Lung microvascular endothelial cell (primary cell): ENCODE measurements at places on chromosomes 11 and 22.

DNA sequence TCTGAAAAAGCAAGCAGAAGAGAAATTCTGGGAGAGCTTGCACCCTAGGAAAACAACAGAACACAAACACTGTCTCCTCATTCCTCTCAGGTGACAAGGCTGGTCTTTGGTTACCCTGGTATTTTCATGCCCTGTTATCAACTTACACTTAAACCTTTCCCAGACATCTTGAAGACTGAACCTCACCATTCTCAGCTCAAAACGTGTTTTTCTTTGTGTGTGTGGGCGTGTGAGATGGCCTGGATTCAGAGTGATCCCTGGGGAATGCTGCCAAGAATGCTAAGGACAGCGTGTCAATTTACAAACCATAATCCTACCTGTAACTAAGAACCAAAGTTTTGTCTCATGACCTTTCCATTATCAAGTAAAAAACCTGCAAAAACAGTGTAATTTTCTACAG, 33.3 kb downstream of the ELF5 start:
- DNase-seq, result no peak

DNA sequence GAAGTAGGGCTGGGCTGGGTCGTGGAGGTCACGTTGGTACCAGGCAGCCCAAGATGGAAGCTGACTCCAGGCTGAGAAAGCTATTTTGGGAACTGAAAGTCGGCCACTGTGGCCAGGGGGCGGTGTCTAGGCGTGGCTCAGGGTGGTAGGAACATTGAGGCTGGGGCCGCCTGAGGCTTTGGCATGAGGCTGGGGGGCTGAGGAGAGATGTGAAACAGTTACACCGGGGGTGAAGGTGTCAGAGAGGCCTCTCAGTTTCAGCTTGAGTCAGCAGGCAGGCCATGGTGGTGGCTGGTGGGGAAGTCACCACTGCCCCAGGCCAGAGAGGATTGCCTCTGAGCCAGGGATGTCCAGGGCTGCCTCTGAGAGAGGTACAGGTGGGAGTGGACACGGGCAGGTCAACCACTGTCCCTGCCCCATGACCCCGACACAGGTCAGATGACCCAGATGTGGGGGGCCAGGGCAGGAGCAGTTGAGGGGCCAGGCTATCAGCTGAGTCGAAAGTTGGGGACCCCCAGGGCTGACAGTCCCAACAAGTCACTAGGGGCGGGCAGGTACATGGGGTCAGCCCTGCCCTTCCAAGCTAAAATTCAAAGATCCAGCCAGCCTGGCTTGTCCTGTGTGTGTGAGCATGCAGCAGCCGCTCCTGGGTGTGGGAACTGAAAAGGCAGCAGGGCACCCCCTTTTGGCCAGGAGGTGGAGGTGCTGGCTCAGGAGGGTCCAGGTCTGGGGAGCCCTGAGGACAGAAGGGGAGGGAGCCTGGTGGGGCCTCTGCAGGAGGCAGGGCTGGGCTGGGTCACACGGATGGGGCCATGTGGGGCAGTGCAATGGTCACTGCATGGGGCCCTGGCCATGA, 7.2 kb downstream of the KCNK7 start:
- DNase-seq, result peak; percentile 77

DNA sequence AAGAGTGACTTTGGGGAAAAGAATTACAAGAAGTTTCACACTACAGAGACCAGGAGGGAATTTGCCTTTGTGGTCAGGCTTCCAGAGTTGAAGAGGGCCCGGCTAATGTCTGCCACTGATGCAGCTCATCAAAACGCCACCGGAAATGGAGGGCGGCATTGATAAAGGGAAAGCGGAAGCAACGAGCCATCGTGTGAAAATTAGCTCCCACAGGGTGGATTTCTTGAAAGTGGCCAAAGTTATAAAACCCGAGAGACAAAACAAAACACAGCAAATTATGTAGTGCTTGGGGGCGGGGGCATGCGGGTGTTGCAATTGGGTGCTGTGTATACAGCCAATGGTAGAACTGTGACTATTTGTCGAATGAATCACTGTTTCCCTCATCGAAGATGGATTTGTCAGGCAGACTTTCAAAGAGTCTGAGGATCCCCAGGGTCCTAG, 113.0 kb downstream of the ADAMTS15 start:
- no peak for DNase-seq

- DNase-seq, result no peak
These were observed 37.9 kb downstream of the TST start for GRCh38 chr22:36981247-36981775.

DNA sequence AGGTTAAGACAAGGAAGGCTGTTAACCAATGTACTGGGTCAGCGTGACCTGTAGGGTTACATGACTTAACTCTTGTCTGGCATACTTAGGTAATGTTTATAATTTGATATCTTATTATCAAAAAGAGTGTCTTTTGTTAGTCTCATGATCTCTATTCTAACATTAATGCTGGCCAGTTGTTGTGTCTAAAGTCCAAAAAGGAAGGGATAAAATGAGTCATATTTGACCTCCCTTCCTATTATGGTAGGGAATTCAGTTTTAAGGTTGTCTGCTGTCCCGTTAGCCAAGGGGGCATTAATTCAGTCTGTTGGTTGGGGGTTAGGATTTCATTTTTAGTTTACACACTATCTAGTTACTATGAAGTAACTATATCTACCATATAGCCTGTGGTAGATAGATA, 364.0 kb downstream of the GRM5 start:
- peak; percentile 2 for DNase-seq

GRCh38 chr11:42114927-42115326, 655.5 kb upstream of the LRRC4C start:
- no peak for DNase-seq

GRCh38 chr11:94525546-94526324, 13.5 kb downstream of the C11orf97 start:
- DNase-seq, result no peak

DNA sequence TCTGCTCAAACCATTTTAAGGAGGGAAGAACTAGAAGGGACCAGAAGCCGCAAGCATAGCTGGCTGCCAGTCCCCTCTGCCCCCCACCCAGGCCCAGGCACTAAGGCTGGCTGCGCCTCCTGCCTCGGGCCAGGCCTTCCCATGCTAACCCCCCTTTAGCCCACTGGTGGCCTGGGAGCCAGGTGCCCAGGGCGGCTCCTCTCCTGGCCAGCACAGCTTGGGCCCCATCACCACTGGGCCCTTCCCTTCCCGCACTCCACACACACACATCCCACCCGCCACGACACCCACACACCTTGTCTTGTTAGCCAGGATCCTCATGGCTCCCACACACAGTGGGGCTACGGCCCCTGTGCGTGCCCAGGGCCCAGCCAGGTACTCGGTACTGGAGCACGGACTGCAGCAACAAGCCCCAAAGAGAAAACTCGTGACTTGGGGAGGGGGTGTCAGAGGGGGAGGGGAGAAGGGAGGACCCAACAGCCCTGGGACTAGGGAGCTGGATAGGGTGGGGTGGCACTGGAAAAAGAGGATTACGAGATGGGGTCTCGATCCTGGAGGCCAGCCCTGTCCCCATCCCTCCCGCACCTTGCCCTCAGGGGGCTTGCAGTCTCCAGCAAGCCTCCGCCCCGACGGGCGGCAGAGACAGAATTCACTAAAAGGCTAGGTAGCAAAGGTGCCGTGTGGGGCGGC, 16.0 kb downstream of the BCL9L start:
- no peak for DNase-seq

GRCh38 chr11:61119571-61119970, 17.3 kb downstream of the CD5 start:
- no peak for DNase-seq

DNA sequence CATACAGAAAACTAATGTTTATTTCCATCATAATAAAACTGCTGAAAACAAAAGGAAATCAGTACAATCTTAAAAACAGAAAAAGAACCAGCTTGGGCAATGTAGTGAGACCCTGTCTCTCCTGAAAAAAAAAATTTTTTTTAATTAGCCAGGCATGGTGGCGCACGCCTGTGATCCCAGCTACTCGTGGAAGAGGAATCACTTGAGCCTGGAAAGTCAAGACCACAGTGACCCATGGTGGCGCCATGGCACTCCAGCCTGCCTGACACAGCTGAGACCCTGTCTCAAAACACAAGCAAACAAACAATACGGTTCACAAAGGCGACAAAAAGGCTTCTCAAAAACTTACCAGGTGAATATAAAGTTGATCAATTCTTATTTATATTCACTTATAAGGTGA, 289.7 kb downstream of the BRD1 start:
- DNase-seq, result no peak

GRCh38 chr11:17572791-17573460, 25.9 kb downstream of the OTOG start:
- DNase-seq, result no peak

GRCh38 chr11:11403763-11404725, 51.0 kb upstream of the CSNK2A3 start:
- DNase-seq, result no peak

- no peak for DNase-seq
These were observed 28.0 kb upstream of the CABP7 start for GRCh38 chr22:29691636-29692326.

DNA sequence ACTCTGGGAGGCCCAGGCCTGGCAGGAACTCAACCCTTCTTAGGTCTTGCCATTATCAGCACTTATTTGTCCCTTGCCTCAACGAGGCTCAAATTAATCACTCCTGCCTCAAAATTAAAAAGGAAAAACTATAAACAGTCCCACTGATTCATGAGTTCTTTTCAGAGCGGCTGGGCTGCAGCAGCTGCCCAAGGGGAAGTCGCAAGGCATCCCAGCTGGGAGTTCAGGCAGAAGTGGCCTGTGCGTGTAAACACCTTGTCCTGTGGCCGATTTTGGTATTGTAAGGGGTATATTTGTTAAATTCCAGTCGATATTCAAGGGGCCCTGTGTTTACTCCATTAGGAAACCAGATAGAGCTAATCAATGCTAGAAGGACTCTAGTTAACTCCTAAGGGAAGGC, 213.9 kb upstream of the CADM1 start:
- no peak for DNase-seq

- no peak for DNase-seq
These were observed 33.3 kb downstream of the RSPH14 start for GRCh38 chr22:23108249-23109078.

DNA sequence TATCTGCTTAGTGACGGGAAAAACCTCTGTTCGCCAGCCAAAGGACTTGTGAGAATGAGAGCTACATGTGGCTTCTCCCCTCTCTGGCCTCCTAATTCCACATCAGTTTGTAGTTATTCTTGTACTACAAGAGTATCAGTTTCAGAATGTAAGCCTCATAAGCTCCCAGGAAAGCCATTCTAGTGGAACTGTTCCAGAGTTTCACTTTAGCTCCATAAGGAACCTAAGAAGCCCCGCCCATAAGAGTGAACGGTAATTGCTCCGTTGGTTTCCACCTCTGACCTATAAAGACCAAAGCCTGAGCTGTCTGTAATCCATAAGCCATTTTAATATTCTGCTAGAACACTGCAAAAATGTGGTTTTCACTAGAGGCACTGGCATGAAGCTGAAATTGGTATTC, 53.0 kb downstream of the SIK3 start:
- DNase-seq, result no peak

GRCh38 chr11:79045800-79046304, 395.0 kb downstream of the TENM4 start:
- no peak for DNase-seq

DNA sequence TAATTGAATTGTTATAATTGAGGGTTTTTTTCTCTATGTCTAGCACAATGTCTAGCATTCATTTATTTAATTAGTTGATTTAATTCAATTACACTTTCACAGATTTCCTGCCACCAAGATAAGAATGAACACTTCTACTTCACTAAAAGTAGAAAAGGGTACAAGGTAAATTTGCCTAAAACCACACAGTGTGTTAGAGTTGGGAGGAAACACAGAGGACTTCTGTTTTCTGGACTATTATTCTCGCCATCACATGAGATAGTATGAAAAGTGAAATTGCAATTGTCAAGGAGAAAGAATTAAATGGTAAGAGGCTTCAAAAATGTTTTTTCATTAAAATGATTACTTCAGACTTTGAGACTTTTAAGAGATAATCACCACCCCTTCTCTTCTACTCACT, 109.5 kb downstream of the ETS1 start:
- no peak for DNase-seq

DNA sequence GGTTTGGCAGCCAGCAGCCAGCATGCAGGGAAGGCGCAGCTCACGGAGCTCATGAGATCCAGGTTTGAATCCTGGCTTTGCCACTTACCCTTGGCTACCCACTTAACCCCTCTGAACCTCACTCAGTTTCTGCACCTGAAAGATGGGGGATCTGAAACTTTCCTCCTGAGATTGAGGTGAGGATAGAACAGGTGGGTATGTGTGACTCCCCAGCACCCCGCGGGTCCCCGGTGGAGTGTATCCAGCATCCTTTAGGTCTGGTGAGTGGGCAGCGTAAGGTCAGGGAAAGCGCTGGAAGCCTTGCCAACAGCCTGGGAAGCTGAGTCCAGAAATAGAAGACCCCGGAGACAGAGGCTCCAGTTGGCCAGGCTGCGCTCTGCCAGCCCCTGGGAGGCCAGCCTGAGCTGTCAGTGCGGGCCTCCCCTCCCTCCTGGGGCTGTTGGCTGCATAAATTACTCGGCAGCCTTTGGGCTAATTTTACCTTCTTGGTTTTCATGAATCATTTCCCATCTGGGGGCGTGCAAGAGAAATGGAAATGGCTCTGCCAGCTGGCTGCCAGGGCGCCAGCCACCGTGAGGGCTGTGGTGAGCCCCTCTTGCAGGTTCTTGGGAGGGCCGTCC, 17.6 kb downstream of the PRDM11 start:
- no peak for DNase-seq

DNA sequence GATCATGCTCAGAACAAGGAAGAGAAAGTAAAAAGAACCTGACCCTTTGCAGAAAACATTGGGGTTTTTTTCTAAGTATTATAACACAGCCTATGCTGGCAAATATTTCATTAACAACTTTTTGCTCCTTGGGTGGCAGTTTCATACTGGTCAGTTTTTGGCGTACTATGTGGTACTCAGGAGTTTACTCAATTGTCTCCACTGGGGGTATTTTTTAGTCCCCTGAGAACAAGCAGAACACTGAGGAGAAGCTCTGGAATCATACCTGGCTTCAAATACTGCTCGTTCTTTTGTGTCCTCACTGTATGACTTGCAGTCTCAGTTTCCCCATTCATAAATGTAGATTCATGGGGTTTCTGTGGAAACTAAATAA, 90.4 kb downstream of the SERGEF start:
- no peak for DNase-seq

GRCh38 chr22:47533961-47534803, 771.7 kb downstream of the TBC1D22A start:
- DNase-seq, result no peak

DNA sequence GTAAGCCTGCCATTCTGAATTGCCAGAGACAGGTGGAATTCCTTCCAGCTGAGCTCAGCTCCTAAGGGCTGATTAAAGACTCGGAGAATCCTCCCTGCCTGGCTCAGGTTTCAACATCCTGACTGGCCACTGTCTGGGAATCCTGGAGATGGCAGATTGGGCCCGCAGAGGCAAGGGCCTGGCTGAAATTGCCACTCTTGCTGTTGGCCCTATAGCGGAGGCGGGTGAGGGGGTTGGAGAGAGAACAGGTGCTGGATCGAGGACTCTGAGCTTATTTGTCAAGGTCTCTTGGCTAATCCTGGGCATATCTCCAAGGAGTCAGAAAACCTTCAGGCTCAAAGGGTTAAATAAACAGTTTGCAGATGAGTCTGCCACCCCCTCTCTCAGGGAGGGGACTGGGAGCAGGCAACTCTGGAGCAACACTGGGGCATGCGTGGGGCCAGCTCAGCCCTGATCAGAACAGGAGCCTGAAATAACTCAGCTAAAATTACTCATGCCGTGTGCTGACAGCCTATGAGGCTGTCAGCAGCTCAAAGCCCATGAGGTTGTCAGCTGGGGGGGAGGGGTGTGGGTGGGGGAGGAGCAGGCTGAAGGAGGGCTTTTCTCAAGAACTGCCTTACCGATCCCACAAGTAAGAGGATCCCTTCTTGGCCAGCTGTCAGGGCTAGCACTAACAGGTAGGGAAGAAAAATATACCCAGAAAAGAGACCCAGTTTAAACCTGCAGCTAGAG, 14.7 kb upstream of the MFRP start:
- DNase-seq, result no peak

- no peak for DNase-seq
These were observed 249.1 kb upstream of the UBASH3B start for GRCh38 chr11:122406466-122406865.
